ENCODE measurements at places on chromosomes 11 and 22.
A peak's percentile ranks its signal among the peaks of the same experiment; 100 is the strongest.

DNA sequence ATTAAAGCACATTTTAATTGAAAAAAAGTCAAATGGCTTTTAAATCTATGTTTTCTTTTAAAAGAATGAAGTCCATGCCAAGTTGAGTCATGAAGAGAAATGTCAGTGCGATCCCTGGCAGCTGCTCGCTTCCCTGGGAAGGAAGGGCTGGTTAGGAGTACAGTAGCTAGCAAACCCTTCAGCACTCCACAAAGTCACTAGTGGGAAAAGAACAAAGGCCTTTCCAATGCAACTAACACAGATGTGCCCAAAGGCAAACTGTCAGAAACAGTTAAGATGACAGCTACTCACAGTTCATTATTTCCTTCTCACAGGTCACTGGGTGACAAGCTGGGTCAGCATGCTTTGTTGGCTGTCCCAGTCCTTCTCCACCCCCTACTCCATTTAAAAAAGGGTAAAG, 308.7 kb downstream of the DCDC1 start:
- no peak for DNase-seq

GRCh38 chr11:67174311-67174710, 55.2 kb downstream of the KDM2A start:
- no peak for DNase-seq

GRCh38 chr22:40210818-40211217, 33.1 kb downstream of the TNRC6B start:
- no peak for DNase-seq

DNA sequence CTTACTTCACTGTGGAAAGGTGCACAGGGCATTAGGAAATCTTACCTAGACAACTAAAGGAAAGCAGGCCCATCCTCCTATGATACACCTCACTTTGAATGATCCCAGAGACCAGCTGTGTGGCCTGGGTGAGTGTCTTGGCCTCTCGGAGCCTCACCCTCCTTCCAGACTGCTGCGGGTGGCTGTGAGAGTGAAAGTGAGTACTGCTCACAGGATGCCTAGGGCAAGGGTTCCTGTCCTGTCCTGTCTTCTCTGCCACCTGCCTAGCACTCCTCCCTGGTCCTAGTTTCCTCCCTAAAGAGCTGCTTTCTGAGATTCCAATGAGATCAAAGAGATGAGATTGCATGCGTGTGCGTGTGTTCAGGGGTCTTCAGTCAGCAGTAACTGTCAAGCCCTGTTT, 19.5 kb upstream of the ADORA2A start:
- DNase-seq, result no peak

DNA sequence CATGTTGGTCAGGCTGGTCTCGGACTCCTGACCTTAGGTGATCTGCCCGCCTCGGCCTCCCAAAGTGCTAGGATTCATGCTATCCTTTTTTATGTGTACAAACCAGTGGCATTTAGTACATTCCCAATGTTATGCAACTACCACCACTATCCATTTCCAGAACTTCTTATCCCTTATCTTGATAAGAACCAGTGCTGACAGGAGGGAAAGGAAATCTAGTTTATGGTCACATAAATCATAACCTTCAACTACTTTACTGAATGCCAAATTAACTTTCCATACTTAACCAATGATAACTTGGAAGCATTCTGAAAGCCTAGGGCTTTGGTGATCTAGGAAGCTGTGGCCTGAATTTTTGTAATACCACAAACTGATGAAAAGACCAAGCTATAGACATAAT, 170.4 kb downstream of the SWAP70 start:
- DNase-seq, result no peak

GRCh38 chr22:49983148-49984042, 22.8 kb downstream of the PIM3 start:
- peak; percentile 6 for DNase-seq

GRCh38 chr11:111870522-111870885, 877 bp downstream of the ALG9 start:
- DNase-seq, result no peak

GRCh38 chr11:57313071-57313787, 11.5 kb downstream of the TNKS1BP1 start:
- no peak for DNase-seq

- no peak for DNase-seq
These were observed 44.4 kb upstream of the DAGLA start for GRCh38 chr11:61635787-61636186.

DNA sequence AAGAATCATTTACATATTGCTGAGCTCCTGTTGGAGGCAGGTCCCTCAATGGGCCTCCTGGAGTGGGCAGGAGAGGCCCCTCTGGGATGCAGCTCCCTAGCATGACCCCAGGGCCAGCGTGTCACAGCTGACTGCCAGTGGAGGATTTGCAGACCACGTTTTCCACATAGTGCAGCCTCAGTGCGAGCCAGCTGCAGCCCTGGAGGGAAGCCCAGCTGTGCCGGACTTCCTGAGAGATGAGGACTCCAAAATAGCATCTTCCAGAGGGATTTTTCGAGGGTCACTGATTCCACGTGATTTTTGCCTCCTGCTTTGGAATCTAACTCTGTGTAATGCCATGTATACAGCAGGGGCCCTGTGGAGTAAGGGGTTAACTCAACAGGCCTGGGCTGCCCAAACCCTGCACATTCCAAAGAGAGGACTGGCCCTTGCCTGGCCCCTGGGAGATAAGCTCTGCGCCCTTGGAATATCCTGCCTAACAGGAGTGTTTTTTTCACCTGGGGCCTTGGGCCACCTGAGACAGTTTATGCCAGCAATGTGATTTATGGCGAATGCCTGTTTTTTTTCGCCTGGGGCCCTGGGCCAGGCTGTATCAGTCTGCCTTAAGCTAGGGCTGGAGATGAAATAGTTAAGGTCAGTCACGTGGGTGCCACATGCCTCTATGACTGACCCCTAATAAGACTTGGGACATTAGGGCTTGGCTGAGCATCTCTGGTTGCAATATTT, 47.4 kb downstream of the RPS6KA4 start:
- no peak for DNase-seq

DNA sequence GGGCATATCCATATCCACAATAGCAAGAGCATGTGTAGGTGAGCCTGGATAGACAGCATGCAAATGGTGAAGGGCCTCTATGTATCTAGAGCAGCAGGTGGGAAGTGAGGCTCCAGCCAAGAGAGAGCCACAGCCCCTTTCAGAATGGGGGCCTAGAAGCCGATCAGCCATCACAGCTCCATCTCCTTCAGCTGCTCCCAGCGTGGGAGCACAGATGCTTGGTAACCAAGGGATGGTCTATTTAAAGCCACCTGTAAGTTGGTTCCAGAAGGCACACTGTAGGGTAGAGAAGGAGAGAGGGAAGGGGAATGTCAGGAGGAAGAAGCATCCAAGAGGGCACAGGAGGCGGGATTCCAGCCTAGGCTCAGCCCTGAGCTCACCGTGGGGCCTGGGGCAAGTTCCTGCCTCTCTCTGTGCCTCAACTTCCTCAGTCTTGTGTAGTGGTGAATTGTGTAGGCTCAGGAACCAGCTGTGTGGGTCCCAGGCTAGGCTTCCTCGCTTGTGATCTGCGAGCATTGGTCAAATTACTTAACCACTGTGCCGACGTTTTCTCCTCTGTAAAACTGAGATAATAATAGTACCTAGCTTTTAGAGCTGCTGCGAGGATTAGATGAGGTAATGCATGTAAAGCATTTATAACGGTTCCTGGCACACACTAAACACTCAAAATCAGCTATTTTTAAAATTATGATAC, 122.9 kb upstream of the NAV2 start:
- DNase-seq, result no peak

DNA sequence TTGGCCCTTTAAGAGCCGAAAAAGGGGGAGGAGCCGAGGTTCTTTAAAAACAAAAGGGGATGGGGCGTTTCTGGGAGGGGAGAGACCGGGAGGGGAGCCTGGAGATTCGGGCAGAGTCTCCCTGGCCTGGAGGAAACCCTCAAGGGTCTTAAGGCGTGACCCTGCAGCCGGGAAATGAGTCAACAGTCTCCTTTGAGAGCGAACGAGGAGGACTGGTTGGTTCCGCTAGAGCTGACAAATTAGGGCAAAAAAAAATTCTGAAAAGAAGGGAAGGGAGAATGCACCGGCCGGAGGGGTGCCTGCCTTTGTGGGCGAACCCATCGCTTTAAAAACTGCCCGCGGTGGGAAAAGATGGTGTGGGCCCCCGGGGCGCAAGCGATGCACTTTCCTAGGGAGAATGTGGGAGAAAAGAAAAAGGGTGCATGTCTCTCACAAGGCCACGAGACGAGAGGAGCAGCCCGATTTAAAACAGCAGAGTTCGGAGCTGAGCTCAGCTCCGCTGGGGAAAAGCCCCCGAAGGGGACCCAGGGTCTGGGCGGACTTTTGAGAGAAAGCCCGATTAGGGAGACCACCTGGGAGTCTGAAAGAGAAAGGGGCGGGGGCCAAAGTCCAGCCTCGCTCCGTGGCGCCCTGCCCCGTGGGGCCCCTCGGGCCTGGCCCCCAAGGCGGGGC, 874 bp downstream of the ZFTA start:
- peak; percentile 95 for DNase-seq

GRCh38 chr11:102316346-102316904, 859 bp upstream of the BIRC3 start:
- DNase-seq, result no peak

DNA sequence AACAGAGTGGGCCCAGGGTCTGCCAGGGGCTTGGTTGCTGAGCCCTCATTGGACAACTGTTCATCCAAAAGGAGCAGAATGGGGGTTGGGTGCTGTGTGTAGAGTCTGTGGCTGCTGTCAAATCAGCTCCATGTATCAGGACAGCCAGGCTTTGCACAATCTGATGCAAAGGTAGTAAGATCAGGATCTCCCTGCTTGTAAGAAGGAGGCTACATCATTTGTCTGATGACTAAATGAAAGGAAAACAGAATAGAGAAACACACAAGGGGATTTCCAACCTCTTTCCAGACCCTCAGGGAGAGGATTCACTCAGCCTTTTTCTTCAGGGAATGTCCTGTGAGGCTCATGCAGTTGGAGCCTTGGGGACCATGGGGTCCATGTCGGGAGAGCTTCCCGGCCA, 7.2 kb downstream of the MICAL2 start:
- DNase-seq, result no peak

DNA sequence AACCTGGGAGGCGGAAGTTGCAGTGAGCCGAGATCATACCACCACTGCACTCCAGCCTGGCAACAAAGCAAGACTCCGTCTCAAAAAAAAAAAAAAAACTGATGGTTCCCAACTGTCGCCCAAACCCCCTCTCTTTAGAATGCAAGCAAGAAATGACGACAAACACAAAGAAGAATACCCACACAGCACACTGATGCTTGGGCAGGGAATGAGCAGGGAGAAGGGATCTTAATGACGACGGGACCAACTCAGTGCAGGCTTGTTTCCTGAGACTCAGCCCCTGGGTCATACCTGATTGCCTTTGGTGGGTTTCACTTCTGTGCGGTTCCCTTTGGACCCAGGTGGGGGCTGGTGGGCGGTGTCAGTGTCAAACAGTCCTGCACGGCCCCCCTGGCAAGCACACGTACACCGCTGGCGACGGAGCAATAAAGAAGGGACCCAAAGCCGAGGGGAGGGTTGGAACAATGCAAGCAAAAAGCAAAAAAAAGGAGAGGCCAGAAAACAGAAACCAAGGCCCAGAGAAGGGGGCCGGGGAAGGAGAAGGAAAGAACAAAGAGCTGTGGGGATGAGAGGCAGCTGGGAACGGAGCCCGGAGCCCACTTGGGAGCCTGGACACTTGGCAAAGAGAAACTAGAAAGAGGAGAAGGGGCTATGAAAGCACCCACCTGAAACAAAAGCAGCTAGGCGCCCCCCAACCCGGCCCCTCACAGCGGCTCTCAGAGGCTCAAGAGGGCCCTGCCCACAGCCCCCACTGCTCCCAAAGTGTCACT, 99.6 kb downstream of the CELSR1 start:
- DNase-seq, result no peak

- DNase-seq, result no peak
These were observed 81.0 kb downstream of the MYEOV start for GRCh38 chr11:69374946-69375310.

DNA sequence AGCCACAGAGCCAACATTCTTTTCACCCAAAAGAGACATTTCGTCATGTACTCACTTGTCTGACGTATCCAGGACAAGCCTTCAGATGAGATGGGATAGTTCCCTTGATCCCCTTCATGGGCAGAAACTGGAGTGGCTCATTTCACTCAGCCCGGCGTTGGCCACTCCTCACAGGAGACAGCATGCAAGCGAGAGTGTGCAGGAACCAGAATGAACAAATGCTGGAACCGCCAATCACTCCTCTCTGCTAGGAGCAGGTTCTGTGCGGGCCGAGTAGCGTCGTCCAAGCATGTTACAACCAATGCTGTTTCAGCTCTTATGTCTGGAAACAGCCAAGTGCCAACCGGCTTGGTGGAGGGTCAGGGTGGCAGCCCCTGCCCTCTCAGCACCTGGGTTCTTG, 56.7 kb upstream of the GNAZ start:
- no peak for DNase-seq

DNA sequence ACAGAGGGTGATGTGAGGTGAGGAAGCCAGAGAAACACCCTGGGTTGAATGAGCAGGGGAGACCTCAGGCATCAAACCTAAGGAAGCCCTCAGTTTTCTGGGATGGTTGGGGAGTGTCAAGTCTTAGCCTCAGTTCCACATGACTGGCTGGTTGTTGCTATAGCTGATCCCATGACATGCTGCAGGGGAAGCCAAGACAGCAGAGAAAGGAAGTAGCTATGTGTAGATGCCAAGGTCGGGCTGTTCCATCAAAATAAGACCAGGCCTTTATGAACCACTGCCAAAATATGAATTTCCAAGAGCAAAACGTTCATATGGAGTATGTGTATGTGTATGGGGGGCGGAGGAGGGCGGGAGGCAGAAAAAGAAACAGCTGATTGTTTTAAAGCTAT, 11.6 kb downstream of the CD59 start:
- DNase-seq, result no peak

DNA sequence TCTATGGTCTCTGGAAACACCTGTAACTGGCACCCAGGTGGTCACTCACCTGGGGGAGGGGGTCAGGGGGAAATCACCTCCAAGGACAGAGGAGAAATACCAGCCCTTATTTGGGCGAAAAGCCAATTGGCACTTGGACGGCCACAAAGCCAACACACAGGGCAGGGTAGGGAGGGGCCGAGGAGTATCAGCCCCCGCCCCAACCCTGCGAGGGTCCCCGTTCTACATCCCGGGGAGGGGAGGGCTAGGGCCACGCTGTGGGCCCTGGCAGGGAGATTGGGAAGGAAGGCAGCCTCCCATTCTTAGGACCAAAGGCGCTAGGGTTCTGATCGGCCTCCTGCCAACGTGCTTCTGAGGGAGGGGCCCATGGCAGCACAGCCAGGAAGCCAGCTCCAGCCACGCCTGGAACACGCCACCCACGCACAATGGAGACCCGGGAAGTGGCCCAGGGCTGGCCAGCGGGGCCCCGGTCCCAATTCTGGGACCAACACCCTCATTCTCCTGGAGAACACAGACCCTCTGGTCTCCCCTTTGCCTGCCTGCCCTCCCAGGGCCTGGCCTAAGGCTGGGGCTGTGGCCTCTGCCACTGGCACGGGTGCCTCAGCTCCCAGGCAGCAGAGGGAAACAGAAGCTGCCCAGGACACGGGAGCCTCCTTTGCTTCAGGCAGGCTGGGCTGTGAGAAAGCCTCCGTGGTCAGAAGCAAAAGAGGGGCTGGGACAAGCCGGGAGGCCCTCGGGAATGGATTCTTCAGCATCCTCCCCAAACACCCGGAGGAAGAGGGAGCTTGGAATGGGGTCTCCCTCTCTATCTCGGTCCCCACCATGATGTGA, 7.4 kb downstream of the CBX6 start:
- no peak for DNase-seq

DNA sequence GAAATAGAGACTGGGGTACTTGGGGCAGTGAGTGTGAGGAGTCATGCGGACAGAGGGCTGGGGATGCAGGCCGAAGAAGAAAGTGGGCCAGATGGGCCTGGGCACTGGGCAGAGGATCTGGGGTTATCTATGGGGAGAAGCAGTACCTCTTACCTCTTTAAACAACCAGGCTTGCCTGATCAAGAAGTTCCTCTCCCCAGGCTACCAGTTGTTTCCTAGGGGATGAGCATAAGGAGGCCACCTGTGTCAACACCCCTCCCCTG, 98.4 kb upstream of the PITPNB start:
- no peak for DNase-seq

Data from 8988T (cell line).